Smooth muscle cell of the pulmonary artery (primary cell): ENCODE measurements at places on chromosomes 4 and X. TPM values are rescaled to one million over a fixed set of nuclear protein-coding genes. Genes with fewer than 3 reads are reported as not detected.

Gene GAB3
- total RNA-seq: 2.7 and 5.4 TPM in 2 replicates

Gene GRIA2
- total RNA-seq: 0.26 TPM in 1 of 2 replicates, not detected in the other

Gene RADX
- total RNA-seq: 1.4 and 4.2 TPM in 2 replicates

Gene RS1
- total RNA-seq: not detected in 2 replicates

Gene KLB
- under 0.01 and 0.07 TPM in 2 replicates for total RNA-seq

Gene EVC2
- 7.8 and 9.6 TPM in 2 replicates for total RNA-seq

Gene BLOC1S4
- total RNA-seq: 14.1 and 19.9 TPM in 2 replicates

Gene MAGEE2
- total RNA-seq: not detected in 2 replicates

Gene POU3F4
- total RNA-seq: not detected in 2 replicates

Gene MGAT4D
- total RNA-seq: not detected in 2 replicates

Gene HTN1
- total RNA-seq: not detected in 2 replicates
